Uterus (tissue), 4 donors: ENCODE measurements at places on chromosomes 13 and 19. TPM values are rescaled to one million over a fixed set of nuclear protein-coding genes. Genes with fewer than 3 reads are reported as not detected.
A peak's percentile ranks its signal among the peaks of the same experiment; 100 is the strongest.

- H3K27ac ChIP-seq: no peak overlapping the region
- no peak overlapping the region for H3K4me3 ChIP-seq
- DNase-seq: no peak
These were observed 378.0 kb downstream of the TBC1D4 start for GRCh38 chr13:75103976-75104375.

GRCh38 chr13:107043021-107043956, 475.4 kb upstream of the ARGLU1 start:
- H3K4me3 ChIP-seq: no peak overlapping the region
- H3K27me3 ChIP-seq: no peaks in the 10 kb centered on the region
- no peaks in the 10 kb centered on the region for H3K4me1 ChIP-seq
- H3K27ac ChIP-seq: no peak overlapping the region

GRCh38 chr13:77740097-77740735, 42.7 kb downstream of the SLAIN1 start:
- no peak overlapping the region for H3K4me3 ChIP-seq
- no peak for DNase-seq
- H3K27me3 ChIP-seq: no peaks in the 10 kb centered on the region
- no peaks in the 10 kb centered on the region for H3K4me1 ChIP-seq
- no peak overlapping the region for H3K27ac ChIP-seq

DNA sequence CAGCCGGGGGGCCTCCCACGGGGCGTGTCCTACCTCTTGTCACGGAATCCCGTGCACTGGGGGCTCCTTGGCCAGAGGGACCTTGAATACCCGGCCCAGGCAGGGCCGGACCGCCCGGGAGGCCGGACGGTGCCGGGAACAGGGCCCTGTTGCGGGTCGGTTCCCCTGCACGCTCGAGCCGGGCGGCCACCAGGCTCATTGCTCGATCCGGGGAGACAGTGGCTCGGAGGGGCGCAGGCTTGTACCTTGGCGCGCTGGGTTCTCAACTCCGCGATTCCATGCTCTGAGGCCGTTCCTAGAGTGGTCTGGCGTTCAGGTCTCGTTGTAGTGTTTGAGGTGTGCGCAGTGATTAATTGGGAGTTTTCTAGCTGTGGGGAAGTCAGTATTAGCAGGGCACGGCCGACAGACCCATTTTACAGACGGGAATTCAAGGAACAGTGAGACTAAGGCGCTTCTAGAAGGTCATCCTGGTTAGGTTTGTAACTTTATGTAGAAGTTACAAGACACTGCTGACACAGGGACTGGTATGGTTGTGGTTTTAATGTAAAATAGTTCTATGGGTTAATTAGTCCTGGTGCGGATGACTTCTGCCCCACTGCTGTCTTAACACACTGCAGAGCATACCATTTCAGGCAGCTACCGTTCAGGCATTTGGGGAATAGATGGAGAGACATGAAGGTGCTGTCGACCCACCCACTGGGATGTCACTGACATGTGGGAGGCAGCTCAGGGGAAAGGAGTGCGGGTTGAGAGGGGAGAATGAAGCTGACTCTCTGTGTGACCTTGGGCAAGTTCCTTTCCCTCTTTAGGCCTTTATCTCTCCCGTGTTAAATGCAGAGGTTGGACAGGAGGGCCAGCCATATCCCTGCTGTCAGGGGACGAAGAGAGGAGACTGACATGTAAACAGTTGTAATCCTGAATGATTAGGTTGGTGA, 592 bp downstream of the CLPTM1 start:
- H3K4me3 ChIP-seq: peak overlapping the region; percentile 99
- H3K36me3 ChIP-seq: no peaks in the 10 kb centered on the region
- no peaks in the 10 kb centered on the region for H3K27me3 ChIP-seq

- H3K4me1 ChIP-seq: no peaks in the 10 kb centered on the region
- no peaks in the 10 kb centered on the region for H3K36me3 ChIP-seq
- DNase-seq: no peak
- no peaks in the 10 kb centered on the region for H3K27me3 ChIP-seq
These were observed 62.8 kb upstream of the LRCH1 start for GRCh38 chr13:46490129-46490528.

DNA sequence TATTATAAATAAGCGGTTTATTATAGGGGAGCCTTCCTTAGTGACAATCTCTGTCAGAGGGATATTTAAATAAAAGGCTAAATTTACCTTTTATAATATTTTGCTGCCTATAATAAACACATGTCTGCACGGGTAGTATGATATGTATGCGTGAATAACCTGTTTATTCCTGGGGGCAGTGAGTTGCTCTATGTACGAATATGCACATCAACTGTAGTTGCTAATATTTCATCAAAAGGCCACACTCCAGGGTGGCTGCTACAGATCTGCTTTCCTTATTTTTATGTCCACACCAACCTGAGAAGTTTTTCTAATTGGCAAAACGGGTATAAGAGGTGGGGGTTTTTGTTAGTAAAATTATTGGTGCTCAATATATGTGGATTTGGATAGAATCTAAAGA, 192.0 kb downstream of the LHFPL6 start:
- H3K36me3 ChIP-seq: no peaks in the 10 kb centered on the region
- H3K27me3 ChIP-seq: no peaks in the 10 kb centered on the region
- no peak overlapping the region for H3K4me3 ChIP-seq
- DNase-seq: no peak
- peak overlapping the region; percentile 33 for H3K27ac ChIP-seq
- H3K4me1 ChIP-seq: no peaks in the 10 kb centered on the region

GRCh38 chr13:37192956-37193355, 87.5 kb upstream of the CSNK1A1L start:
- H3K27ac ChIP-seq: no peak overlapping the region
- H3K27me3 ChIP-seq: no peaks in the 10 kb centered on the region
- DNase-seq: no peak

DNA sequence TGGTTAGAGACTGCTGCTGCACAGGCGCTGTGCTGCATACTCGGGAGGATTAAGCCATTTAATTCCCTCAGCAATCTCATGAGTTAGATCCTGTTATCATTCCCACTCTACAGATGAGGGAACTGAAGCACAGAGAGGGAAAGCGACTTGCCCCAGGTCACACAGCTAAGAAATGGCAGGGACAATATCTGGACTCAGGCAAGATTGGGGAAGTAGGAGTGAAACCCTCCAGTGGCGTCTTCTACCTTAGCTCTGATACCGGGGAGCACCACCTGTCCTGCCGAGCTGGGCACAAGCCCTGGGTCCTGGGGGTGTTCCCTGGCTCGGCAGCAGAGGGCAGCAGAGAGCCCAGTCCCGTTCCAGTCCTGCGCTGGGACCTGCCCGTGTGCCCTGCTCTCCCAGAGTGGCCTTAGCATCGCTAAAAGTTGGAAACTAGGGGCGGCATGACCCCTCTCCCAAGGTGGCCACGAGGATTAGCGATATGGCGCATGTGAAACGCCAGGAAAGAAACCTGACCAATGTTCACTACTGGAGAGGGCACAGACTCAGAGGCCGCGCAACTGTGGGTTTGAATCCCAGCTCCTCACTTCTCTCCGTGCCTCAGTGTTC, 20.5 kb downstream of the CYTH2 start:
- no peaks in the 10 kb centered on the region for H3K36me3 ChIP-seq
- H3K27ac ChIP-seq: no peak overlapping the region
- no peaks in the 10 kb centered on the region for H3K27me3 ChIP-seq
- peak; percentile 74 for DNase-seq

- H3K4me3 ChIP-seq: peak overlapping the region; percentile 86
- H3K27ac ChIP-seq: peak overlapping the region; percentile 99
- no peaks in the 10 kb centered on the region for H3K27me3 ChIP-seq
- DNase-seq: peak; percentile 61
- no peaks in the 10 kb centered on the region for H3K4me1 ChIP-seq
These were observed 534 bp downstream of the STK24 start for GRCh38 chr13:98576200-98576945.

DNA sequence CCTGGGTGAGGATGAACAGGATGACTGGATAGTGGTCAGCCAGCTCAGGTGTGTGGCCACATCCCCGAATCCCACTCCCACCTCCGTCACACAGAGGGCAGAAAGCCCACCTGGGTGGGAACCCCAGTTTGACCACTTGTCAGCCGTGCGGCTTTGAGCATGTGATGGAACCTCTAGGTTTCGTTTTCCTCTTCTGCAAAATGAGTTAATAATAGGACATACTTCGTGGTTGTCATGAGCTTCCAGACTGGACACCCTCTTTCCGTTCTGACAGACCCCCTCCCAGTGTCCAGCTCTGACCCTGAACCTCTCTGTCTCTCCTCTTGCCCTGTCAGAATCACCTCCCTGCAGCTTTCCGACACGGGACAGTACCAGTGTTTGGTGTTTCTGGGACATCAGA, 1.8 kb downstream of the AXL start:
- H3K4me3 ChIP-seq: peak overlapping the region; percentile 68
- H3K36me3 ChIP-seq: no peaks in the 10 kb centered on the region
- peak overlapping the region; percentile 91 for H3K27ac ChIP-seq
- peaks cover 5% of the 10 kb centered on the region for H3K4me1 ChIP-seq
- H3K27me3 ChIP-seq: no peaks in the 10 kb centered on the region
- no peak for DNase-seq

GRCh38 chr19:44772959-44773358, 4.7 kb upstream of the CBLC start:
- no peak overlapping the region for H3K4me3 ChIP-seq
- no peaks in the 10 kb centered on the region for H3K27me3 ChIP-seq
- no peak overlapping the region for H3K27ac ChIP-seq
- H3K4me1 ChIP-seq: peaks cover 6% of the 10 kb centered on the region
- H3K36me3 ChIP-seq: no peaks in the 10 kb centered on the region

GRCh38 chr19:44113784-44114390, 688 bp downstream of the ZNF225 start:
- no peak for DNase-seq
- no peaks in the 10 kb centered on the region for H3K36me3 ChIP-seq
- no peaks in the 10 kb centered on the region for H3K27me3 ChIP-seq
- no peaks in the 10 kb centered on the region for H3K4me1 ChIP-seq
- peak overlapping the region; percentile 75 for H3K27ac ChIP-seq

- H3K36me3 ChIP-seq: no peaks in the 10 kb centered on the region
- H3K27ac ChIP-seq: peak within 1 kb of the TSS; percentile 88
- DNase-seq: no peak
- H3K27me3 ChIP-seq: no peaks in the 10 kb centered on the region
- H3K4me1 ChIP-seq: no peaks in the 10 kb centered on the region
- peak within 1 kb of the TSS; percentile 53 for H3K4me3 ChIP-seq
These were observed at the start of gene DIRAS1 for GRCh38 chr19:2720777-2721569. Gene DIRAS1 (minus strand): TSS chr19:2721372. CDS start chr19:2717806, 3,566 bp downstream.

GRCh38 chr19:47414469-47414868, 4.9 kb downstream of the MEIS3 start:
- no peaks in the 10 kb centered on the region for H3K36me3 ChIP-seq
- H3K4me3 ChIP-seq: no peak overlapping the region
- no peak for DNase-seq
- no peaks in the 10 kb centered on the region for H3K27me3 ChIP-seq

- no peak overlapping the region for H3K27ac ChIP-seq
- no peaks in the 10 kb centered on the region for H3K36me3 ChIP-seq
- DNase-seq: no peak
These were observed 170.3 kb upstream of the ARGLU1 start for GRCh38 chr13:106738186-106738678.

DNA sequence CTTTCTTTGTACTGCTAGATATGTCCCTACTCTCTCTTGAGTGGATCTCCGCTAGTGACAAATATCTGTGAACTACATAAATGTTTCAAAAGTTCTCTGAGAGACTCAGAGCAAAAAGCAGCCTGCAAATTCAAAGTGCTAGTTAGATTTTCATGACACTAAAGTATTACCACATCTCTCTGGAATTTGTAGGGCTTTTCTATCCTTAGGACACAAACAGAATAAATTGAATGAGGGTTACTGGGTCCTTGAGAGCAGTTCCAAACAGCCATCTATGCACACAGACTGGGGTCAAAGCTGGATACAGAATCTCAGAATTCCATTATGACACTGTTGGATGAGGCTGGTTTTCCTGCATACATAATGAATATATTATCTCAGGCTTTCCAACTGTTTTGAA, 953.2 kb downstream of the DIAPH3 start:
- no peak overlapping the region for H3K4me3 ChIP-seq
- no peak overlapping the region for H3K27ac ChIP-seq
- H3K4me1 ChIP-seq: no peaks in the 10 kb centered on the region

DNA sequence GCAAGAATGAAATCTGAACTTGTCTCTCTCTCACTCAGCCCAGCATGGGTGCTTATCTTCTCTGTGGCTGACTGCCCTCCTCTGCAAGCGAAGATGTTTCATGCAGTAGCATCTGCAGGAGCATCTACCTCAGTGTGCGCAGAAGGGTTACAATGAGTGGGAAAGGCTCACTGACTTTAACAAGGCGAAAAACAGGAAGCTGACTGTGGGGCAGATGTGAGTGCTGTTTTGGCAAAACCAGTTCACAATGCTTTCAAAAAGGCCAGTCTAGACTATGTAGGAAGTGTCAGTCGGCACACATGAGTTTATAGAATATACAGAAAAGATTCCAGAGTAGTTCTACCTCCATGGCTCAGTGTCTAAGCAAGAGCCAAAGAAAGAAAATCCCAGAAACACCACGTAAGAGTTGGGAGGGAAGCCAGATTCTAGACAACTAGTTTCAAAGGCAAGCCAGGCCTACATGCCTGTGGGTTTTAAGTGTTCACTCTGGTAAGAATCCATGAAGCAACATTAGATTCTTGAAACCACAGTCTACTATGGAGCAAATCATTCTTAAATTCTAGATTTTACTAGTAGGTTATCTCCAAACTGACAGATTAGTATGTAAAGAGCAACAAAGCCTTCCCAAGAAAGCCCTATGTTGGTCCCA, 124.5 kb downstream of the ABCC4 start:
- H3K4me3 ChIP-seq: no peak overlapping the region
- H3K36me3 ChIP-seq: no peaks in the 10 kb centered on the region
- H3K4me1 ChIP-seq: no peaks in the 10 kb centered on the region
- no peaks in the 10 kb centered on the region for H3K27me3 ChIP-seq
- DNase-seq: no peak
- H3K27ac ChIP-seq: no peak overlapping the region

DNA sequence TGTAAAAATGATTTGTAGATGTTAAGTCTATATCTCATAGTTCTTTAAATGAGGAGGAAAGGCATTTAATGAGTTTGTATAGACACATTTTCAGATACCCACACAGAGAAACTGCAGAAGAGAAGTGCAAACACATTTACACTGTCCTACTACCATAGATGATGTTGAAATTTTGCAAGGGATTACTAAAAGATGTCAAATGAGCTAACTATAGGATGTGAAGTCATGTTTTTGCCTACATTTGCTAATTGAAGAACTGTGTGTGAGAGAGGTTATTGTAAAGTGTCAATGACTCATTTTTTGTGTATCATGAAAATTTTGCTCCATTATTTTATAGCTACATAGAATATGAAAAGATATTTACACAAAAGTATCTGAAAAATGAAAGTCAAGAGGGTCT, 178.9 kb downstream of the ITGBL1 start:
- DNase-seq: no peak
- no peaks in the 10 kb centered on the region for H3K4me1 ChIP-seq
- no peak overlapping the region for H3K27ac ChIP-seq
- no peaks in the 10 kb centered on the region for H3K27me3 ChIP-seq
- H3K4me3 ChIP-seq: no peak overlapping the region

The FSD1 gene
- total RNA-seq: 3.1 TPM

The NCCRP1 gene
- not detected for total RNA-seq

The TIMM44 gene
- 41.1 TPM for total RNA-seq

The BCL2L12 gene
- 3.1 TPM for total RNA-seq

The USP12 gene
- total RNA-seq: 12.1 TPM

The POU2F2 gene
- total RNA-seq: 3.2 TPM

The TMEM86B gene
- 2.4 TPM for total RNA-seq

The CGB5 gene
- total RNA-seq: not detected
